ENCODE measurements at places on chromosomes 12 and 14.
A peak's percentile ranks its signal among the peaks of the same experiment; 100 is the strongest.

- no peak for DNase-seq
These were observed 120.5 kb downstream of the TMX1 start for GRCh38 chr14:51360592-51360991.

DNA sequence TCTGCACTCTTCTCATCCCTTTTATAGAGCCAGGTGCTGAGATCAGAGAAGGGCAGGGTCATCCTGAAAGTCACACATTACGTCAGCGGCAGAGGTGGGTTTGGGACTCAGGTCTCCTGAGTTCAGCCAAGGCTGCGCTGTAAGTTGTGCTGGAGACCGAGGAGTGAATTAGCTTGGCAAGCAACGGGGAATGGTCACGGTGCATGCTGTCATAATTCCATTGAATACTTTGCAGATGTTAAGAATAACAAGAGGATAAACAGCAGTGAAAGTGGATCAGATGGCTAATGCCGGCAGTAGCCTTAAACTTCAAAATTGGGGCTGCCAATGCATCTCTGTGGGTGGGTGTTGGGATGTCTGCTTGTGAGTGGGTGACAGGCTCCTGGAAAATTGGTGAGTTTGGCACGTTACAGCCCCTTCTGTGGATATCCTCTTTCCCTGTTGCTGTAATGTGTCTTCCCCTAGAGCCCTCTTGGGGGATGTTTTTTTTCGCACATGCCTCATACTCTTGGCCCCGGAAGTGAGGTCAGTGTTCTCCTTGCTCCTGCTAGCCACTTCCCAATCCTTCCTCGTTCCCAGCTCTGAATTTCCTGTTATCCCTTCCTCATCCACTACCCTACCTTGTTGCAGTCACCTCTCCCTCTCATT lies 287.1 kb upstream of the SRRM4 start:
- no peak for DNase-seq

DNA sequence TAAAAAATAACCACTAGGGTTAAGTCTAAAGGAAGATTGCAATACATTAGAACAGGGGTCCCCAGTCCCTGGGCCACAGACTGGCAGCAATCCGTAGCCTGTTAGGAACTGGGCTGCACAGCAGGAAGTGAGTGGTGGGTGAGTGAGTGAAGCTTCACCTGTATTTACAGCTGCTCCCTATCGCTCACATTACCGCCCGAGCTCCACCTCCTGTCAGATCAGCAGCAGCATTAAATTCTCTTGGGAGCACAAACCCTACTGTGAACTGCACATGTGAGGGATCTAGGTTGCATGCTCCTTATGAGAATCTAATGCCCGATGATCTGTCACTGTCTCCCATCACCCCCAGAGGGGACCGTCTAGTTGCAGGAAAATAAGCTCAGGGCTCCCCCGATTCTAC lies 15.5 kb downstream of the ADGRD1 start:
- DNase-seq: no peak

DNA sequence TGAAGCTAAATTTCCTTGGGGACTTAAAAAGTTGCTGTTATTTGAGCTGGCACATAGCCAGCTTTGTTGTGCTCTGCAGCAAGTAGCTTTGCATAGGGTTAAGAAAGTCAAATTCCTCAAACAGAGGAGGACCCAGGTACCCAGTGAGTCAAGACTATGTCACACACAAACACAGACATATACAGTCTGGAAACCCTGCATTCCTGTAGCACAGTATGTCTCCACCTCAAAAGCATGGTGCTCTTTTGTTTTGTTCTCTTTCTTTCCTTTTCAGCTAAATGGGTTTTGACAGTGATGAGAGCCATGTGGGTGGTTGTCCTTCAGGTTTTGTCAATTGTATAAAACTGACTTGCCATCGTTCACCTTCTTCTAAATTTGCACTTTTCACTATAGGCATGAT lies 179.6 kb upstream of the DIO2 start:
- no peak for DNase-seq

GRCh38 chr12:43318021-43318420 lies 234.0 kb downstream of the ADAMTS20 start:
- DNase-seq: no peak

GRCh38 chr14:96811985-96812667 lies 14.9 kb downstream of the VRK1 start:
- DNase-seq: no peak

GRCh38 chr12:122423258-122424165 lies 1.0 kb upstream of the CLIP1 start:
- DNase-seq: no peak

DNA sequence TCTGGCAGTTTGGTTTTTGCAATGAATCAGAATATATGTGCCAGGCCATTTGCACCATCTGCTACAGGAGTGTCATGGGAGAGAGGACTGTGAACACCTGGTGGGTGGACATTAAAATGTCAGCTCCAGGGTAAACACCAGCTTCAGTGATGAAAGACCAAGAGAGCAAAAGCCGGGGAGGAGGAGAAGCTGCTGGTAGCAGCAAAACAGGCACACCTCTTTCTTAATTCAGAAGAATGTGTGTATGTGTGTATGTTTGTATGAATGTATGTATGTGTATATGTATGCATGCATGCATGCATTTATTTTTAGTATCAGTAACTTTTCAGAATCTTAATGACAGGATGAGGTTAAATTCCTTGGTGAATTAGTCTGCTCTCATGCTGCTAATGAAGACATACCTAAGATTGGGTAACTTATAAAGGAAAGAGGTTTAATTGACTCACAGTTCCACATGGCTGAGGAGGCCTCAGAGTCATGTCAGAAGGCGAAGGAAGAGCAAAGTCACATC lies 357.4 kb upstream of the PRICKLE1 start:
- DNase-seq: no peak

- no peak for DNase-seq
These were observed 232.0 kb upstream of the DCN start for GRCh38 chr12:91414636-91415035.

GRCh38 chr12:13005649-13006048 lies 5.6 kb upstream of the HEBP1 start:
- DNase-seq: no peak

DNA sequence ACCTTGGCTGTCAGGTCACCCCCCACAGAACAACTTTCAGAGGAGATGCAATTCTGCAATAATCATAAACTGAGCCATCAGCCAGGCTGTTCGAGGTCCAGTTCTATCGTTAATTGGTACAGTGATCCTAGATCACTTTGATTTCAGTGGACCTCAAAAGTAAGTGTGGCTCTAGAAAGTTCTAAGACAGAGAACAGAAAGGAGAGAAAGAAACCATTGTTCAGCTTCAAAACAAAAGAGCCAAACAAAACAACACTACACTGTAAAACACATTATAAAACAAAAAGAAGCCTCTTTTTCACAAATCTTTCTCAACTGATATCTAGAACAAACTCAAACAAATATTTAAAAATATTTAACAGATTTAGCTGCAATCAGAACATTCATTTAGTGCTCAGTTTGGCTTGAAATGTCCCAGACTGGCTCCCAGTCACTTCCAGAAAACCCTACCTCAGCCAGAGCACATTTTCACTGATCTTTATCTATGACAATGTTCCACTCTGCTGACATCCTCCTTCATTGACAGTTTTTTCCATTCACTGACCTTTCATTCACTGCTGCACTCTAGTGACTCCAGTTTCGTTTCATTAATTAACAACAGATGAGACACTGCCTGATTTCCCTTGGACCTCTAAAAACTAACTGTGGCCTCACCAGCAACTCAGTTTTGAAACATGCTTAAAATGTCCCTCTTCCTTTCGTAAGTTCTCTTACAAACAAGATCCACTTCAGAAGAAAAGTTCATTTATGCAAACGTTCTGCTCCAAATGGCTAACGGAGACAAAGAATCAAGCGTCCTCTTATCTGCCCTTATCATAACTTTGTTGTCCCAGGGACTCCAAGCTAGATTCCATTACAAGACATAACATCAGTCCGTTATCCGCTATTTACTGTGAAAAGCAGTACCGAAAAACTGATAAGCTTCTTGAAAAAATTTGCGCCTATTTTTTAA lies 56.8 kb downstream of the DUSP16 start:
- no peak for DNase-seq

DNA sequence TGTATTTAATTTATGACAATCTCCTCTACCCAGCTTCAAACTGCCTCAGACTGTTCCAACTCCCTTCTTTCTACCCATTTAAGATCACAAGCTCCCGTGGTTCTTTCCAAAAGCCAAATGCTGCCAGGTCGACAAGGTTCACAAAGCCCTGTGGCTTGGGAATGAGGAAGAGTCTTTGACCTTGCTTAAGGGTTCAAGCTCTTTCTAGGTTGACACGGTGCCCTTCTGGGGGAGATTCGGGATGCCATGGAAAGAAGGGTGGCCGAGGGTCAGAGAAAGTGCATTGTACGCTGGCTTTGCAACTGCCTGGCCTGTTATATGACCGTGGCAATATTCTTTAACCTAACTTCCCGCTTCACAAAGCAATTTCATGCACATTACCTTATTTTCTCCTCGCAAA lies 239.3 kb downstream of the ANO2 start:
- DNase-seq: no peak

DNA sequence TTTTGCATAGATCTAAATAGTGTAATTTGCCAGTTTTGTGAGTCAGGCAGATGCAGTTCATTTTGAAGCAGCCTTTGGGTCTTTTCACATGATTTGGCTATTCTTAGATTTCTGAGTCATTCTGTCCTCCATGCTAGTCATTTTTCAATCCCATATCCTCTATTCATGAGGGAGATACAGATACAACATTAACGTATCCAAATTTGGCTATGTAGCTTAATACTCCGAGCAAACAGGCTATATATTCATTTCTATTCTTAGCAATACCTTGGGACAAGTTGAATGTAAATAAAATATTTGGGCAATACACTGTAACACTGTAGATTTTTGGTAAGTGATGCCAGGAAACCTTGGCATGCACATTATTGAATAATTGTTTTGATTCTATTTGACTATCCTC lies 270.7 kb upstream of the PDE3A start:
- DNase-seq: no peak

- no peak for DNase-seq
These were observed 69.3 kb downstream of the SLC35F4 start for GRCh38 chr14:57796556-57796955.

- DNase-seq: peak; percentile 53
These were observed 17.1 kb downstream of the BCAT1 start for GRCh38 chr12:24931666-24932405.

- no peak for DNase-seq
These were observed 41.6 kb upstream of the LRIG3 start for GRCh38 chr12:58961906-58962305.

- no peak for DNase-seq
These were observed 33.0 kb downstream of the KLHL28 start for GRCh38 chr14:44928793-44929192.

DNA sequence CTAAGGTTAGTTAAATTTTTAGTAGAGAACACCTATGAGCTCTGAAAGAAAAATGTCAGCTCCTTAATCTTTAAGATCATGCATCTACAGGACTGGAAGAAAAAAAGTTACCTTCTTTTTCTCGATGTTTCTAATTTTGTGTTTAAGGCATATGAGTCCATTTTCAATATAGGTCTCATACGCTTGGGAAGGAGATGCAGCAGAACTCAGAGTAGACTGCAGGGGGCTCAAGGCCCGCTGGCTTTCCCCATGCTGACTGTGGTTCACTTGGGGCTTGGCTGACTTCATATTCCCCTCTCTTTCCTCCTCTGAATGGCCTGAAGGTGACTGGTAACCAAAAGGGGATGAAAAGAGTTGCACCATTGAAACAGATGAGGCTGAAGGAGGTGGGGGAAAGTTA lies 1.5 kb downstream of the CAPRIN2 start:
- peak; percentile 3 for DNase-seq

DNA sequence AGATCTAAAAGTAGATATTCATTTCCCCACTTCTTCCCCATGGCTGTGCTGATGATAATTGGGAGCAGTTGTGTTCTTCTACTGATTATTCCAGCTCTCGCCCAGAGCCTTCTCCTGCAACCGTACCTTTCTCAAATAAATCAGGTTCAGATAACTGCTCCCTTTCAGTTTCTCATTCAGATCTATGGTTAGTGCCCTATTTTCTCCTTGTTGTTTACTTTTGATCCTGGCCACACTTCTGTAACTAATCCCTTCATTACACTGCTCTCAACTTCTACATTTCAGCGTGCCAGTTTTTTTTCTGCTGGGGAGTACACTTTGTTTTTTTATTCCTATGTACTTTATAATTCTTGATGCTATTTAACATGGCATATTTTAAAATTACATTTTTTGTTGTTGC lies 2.8 kb upstream of the STRAP start:
- no peak for DNase-seq

- no peak for DNase-seq
These were observed 12.0 kb downstream of the TMTC1 start for GRCh38 chr12:29771786-29772185.

- no peak for DNase-seq
These were observed 477.5 kb upstream of the CCDC196 start for GRCh38 chr14:66008631-66009030.

GRCh38 chr14:77204907-77205306 lies 23.3 kb downstream of the TMEM63C start:
- DNase-seq: no peak

DNA sequence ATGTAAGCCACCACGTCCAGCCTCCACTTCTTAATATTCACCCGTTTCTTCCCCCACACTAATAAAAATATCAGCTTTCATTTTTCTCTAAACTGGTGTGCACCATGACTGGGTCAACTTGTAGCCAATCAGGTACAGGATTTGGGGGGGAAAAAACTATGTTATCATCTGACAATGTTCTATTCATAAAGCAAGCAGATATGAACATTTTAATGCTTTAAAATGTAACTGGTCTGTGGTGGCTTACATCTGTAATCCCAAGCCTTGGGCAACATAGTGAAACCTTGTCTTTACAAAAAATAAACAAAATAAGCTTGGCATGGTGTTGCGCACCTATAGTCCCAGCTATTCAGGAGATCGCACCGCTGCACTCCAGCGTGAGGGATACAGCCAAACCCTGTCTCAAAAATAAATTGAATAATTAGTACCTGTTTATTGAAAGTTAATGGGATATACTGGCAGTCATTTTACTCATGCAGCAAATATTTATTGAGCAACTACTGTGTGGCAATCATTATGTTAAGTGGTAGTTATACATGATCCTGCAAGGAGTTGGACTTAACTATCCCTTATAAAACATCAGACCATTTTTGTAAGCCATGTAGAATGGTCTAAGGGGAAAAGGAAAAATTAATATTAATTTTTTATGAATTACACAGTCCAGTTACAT lies 15.3 kb upstream of the ITPR2 start:
- DNase-seq: no peak

DNA sequence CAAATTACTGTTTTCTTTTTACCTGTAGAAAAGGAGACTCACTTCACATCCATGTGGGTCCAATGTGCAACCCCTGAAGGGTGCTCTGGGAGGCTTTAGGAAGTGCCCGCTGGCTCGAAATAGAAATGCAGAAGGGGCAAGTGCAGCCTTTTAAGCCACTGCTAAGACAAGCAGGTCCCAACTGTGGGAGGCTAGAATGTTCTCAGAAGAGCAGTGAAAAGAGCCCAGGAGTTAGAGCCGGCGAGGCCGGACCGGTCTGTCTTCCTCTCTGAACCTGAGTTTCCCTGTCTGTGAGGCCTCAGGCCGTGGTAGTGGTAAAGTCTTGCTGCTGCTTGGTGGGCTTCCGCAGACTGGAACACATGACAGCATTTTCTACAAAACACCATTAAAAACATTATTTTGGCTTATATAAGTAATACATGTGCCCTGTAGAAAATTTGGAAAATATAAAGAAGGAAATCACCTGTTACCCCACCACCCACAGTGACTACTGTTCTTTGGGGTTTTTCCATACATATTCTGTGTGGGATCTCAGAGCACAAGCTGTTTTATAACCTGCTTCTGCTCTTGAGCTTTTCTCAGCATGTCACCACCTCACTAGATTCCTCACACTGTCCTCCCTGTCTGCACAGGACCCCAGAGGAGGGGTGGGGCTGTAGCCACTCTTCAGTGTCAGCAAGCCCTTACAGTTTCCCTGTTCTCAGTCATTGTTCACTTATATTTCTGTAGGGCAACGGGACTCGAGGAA lies 6.0 kb downstream of the CKB start:
- no peak for DNase-seq
